AG20443 (cell line): ENCODE measurements at places on chromosomes 6 and 20.

GRCh38 chr6:149228311-149228955 lies 89.1 kb upstream of the TAB2 start:
- DNase-seq: no peak

DNA sequence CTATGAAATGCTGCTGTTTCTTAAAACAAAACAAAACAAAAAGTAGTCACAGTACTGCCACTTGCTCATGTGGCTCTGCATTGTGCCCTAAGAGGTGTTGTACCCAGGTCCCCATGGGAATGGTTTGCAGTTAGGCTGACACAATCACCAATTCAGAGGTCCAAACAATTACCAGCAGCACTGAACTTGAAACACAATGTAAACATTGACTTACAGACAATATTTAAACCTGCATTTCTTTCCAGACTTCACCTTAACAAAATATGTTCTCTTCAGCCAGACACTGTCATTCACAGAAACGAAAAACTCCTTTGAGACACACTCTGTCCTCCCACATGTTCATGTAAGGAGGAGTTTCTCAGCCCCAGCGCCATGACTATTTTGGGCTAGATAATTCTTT lies 206.8 kb upstream of the ARG1 start:
- DNase-seq: no peak

DNA sequence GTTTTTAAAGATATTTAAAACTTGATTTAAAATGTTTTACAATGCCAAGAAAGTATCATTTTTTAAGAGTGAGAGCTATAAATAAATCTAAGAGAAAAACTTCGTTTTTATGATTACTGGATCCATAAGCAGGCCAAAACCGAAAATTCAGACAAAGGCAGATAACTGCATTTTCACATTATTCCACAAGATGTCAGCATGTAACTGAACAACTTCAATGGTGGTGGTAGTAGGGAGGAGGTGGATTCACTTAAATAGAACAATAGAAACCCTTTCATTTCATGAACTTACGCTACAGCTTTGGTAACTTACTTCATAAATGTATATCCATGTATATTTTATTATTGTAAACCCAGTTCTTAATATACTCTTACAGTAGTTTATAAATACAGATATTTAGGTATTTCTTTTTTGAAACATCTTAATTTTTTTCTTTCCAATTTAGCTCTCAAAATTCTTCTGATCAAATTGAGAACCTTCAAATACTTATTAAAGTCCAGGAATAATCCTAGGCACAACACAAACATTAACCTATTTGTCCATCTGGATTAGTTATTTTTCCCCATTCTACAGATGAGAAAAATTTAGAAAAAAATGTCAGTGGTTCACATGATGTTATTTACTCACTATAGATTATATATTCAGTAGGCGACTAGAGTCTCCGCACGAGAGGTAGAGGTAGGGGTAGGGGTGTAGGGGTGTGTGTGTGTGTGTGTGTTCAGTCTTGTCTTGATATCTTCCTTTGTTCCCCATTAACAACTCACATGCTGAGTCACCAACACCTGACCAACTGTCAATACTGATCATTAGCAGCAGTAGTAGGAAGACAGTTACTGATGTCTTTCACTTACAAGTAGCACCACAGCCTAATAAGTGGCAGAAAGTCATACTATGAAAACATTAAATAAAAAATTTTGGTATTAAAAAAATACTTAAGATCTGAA lies 111.5 kb downstream of the ARHGAP18 start:
- DNase-seq: peak; percentile 73

GRCh38 chr6:164692772-164693510 lies 616.5 kb downstream of the C6orf118 start:
- no peak for DNase-seq

DNA sequence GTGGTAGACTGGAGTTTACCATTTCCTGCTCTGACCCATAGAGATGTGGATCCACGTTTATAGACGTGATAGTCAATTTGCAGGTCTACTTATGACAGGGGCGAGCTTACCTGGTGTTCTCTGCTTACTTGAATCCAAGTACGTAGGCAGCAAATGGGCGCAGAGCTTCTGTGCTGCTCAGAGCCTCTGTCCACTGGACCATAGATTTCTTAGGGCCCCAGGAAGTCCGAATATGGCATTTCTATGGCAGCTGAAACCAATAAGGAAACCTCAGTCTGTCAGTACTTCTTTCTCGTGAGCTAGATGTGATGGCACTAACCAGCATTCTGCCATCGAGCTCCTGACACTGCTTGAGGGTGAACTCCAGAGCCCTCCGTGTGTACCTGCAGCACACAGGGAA lies 19.5 kb upstream of the NPEPL1 start:
- DNase-seq: no peak
